Aortic smooth muscle cell (primary cell): ENCODE measurements at places on chromosomes 2 and 18. TPM values are rescaled to one million over a fixed set of nuclear protein-coding genes. Genes with fewer than 3 reads are reported as not detected.

The CAPN14 gene
- total RNA-seq, result 0.12 and 0.26 TPM in 2 replicates

The AKAIN1 gene
- total RNA-seq, result not detected in 2 replicates

The CEBPZ gene
- 43.7 and 59.5 TPM in 2 replicates for total RNA-seq

The HOXD8 gene
- 0.06 TPM in 1 of 2 replicates, not detected in the other for total RNA-seq

The CELF4 gene
- total RNA-seq, result under 0.01 and 0.40 TPM in 2 replicates
